ENCODE measurements at places on chromosomes 5 and 9. TPM values are rescaled to one million over a fixed set of nuclear protein-coding genes. Genes with fewer than 3 reads are reported as not detected.
A peak's percentile ranks its signal among the peaks of the same experiment; 100 is the strongest.

- DNase-seq: no peak
Observed at GRCh38 chr5:62909326-62909725, 330.7 kb downstream of the LRRC70 start.

- no peak for DNase-seq
Observed at GRCh38 chr5:74337254-74337983, 303.1 kb downstream of the ENC1 start.

GRCh38 chr5:34510002-34510401 lies 146.1 kb upstream of the RAI14 start:
- DNase-seq: peak; percentile 52

GRCh38 chr9:87211669-87212068 lies 264.4 kb upstream of the GAS1 start:
- DNase-seq: no peak

DNA sequence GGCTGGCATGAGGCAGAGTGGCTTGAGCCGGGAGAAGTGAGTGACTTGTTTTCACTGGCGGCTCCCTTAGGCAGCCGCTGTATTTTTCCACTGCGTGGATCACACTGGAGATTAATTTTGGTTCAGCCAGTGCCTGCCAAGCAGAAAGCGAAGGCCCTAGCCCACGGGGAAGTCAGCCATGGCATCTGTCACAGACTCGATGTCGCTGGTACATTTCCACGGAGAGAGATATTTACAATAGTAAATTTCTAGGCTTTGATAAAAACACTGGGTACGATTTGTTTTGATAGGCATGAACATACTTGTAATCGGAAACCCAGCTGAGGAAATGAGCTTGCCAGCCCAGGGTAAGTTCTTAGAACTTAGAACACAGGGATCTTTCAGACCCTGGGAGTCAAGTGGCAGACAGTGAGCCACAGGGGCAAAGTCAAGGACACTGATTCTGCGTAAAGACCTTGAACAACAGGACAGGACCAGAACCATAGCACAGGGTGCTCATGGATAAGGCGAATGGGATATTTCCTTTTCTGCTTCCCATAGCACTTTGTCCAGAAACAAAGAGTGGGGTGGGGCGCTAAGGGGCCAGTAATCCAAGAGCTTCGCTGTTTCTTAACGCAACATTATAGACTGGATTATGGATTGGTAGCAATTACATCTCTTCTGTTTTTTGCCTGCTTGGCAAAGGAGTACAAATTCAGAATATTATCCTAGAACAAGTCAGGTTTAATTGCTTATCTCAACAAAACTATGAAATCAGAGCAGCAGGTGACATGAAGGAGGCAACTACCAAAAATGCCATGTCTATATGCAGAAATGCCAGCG lies 4.5 kb downstream of the DUSP1 start:
- DNase-seq: peak; percentile 74

GRCh38 chr5:180119031-180119902 lies 47.7 kb upstream of the RNF130 start:
- no peak for DNase-seq

DNA sequence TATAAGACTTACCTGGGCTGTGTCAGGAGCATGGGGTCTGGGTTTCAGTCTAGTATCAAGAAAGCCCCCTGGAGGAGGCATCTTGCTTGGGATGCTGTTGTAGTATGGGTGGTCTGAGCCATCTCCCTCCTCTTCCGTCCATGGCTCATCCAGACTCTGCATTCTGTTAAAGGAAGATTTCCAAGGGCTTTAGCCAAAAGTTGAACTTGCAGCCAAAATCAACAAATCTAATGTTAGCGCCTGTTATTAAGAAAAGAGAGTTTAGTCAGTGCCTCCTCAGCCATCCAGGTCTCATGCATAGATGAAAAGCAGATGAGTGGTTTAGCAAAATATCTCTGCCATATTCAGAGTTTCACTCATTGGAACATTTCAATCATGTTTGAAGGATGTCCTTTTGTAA lies 55.6 kb downstream of the S1PR3 start:
- no peak for DNase-seq

YTHDC2 gene
- 17.7 TPM for total RNA-seq

DNA sequence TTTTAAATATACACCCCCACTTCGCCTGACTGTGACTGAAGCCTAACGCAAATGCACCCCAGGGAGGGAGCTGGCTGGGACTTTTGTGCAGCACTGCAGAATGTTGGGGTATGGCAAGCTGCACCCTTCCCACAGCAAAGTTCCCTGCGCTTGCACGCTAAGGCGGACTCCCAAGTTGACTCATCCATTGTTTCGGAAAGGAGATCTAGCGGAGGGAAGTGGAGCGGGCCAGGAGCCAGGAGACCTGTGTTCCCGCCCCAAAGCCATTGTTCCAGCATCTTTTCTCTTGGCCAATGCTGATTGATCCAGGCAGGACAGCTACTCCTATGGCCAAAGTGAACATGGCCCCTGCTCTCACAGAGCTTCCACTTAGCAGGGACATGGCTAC lies 202.9 kb downstream of the AOPEP start:
- DNase-seq: no peak

MARCOL gene
- total RNA-seq: not detected

DNA sequence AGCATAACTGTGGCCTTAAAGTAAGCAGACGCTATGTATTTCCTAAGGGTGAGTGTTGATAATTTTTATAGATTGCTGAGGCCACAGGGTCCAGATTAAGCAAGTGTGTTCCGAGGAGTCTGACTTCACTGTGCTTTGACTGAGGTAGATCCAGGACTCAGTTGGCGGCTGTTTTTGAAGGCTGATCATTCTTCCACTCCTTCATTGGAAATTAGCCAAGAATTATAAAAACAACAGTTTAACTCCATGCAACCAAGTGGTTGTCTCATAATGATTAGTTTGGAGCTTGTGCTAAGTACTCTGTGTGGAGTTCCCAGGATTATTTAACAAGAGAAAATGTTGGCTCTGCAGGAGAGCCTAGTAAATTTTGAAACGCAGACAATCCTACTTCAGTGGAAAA lies 19.1 kb downstream of the IQGAP2 start:
- DNase-seq: no peak

DCAF12 gene
- 40.3 TPM for total RNA-seq

FAXDC2 gene
- total RNA-seq: 2.6 TPM

PLPPR1 gene
- 0.63 TPM for total RNA-seq

SPATA31E1 gene
- not detected for total RNA-seq

EQTN gene
- total RNA-seq: not detected

- no peak for DNase-seq
Observed at GRCh38 chr5:143401227-143402016, 2.1 kb downstream of the NR3C1 start.

SLC4A9 gene
- total RNA-seq: not detected

PSD2 gene
- total RNA-seq: not detected

PCDHGB2 gene
- 8.9 TPM for total RNA-seq

RASGRF2 gene
- total RNA-seq: 6.9 TPM

GMCL2 gene
- not detected for total RNA-seq

DNA sequence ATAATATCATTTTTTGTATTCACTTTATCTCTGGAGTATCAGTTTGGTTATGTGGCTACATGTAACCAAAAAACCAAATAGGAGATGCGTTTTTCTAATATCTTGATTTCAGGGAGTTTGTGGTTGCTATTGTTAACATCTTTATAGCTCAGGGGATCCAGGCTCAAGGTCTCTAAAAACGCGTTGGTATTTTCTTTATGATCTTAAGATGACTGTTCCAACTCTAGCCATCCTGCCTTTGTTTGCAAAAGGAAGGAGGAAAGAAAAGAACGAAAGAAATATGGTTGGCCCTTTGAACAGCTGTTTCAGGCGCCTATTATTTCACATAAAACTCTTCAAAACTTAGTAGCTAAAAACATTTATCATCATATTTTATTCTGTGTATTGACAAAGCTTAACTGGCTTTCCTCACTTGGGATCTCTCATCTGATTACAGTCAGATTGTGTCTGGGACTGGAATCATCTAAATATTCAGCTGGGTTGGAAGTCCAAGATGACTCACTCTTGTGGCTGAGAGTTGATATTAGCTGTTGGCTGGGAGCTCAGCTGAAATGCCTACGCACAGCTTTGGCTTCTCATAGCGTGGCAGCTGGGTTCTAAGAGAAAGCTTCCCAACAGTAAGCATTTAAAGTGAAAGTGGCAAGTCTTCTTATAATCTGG lies 60.1 kb downstream of the FAM174A start:
- DNase-seq: peak; percentile 87

DNA sequence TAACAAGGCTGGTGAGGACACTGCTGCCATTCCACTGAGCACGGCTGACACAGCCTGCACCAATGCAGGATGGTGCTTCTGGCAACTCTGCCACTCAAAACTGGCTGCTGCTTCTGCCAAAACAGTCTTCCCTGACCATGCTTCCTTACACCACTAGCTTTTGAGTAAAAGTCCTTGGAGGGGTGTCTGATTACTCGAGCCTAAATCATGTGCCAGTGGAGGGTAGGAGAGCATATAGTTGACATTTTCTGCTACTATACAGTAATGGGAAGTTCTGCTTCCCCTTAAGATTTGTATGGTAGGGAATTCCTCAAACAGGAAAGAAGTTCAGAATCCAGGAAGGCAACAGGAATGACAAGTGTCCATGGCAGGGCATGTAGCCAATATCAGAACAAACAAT lies 12.2 kb upstream of the PJA2 start:
- no peak for DNase-seq

- no peak for DNase-seq
Observed at GRCh38 chr9:111136180-111136579, 97.9 kb upstream of the LPAR1 start.

DNA sequence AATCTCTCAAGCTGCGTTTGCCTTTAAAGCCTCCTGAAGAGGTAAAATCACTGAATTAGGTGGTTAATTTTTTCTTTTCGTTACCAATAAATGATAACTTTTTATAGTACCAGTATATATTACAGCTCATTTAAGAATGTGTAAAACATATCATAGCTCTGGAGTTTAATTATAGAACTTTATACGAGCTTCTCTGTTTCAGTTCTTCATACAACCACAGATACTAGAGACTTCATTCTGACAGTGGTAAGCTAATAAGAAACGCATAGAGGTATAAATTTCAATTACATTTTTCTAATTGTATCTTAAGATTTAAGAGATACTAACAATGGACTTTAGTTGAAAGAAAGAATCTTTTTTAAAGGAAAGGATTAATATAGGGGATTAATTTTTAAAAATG lies 73.9 kb downstream of the PBX3 start:
- DNase-seq: no peak

GRCh38 chr5:8304341-8304740 lies 435.4 kb downstream of the MTRR start:
- DNase-seq: no peak

OR1J2 gene
- not detected for total RNA-seq

IL4 gene
- not detected for total RNA-seq

DNA sequence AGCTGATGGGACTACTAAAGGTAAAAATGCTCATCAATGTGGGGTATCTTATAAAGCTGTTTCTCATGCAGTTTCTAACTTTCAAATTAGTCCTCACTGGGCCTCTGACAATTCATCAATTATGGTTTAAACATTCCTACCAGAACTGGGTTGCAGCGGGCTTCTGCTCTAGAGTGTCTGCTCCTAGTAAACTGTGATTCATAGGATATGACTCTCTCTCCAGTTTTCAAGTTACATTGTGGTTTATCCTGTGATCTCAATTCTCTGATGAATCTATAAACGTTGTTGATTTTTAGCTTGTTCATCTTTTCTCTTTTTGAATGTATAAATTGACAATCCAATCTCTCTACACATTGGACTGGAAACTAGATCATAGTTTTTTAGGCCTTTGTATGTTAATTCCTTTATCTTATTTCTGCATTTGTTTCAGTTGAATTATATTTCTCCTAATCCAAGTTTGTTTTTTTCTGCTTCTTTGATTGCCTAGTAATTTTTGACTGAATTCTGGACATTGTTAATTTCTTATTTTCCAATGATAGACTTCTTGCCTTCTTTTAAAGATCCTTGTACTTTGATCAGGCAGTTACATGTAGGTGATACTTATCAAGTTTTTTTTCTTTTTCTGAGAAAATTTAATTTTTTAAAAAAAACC lies 822.6 kb downstream of the TLE1 start:
- DNase-seq: no peak

IL9 gene
- not detected for total RNA-seq
